ENCODE measurements at places on chromosomes 16 and 17.
A peak's percentile ranks its signal among the peaks of the same experiment; 100 is the strongest.

DNA sequence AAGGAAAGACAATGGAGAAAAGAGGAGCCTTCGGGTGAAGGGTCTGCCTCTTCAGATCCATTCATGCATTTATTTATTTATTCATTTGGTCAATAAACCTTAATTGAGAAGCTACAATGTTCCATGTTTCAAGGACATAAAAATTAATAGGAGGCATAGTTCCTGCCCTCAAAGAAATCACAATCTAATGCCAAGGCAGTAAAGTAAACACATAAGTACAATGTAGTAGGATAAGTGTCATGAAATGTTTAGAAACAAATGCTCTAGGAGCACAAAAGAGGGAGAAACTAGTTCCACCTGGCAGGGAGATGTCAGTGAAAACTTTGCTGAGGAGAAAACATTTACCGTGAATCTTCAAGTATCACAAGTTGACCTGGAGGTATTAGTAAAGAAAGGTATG is 103.5 kb upstream of the NOG start:
- DNase-seq: peak; percentile 67

DNA sequence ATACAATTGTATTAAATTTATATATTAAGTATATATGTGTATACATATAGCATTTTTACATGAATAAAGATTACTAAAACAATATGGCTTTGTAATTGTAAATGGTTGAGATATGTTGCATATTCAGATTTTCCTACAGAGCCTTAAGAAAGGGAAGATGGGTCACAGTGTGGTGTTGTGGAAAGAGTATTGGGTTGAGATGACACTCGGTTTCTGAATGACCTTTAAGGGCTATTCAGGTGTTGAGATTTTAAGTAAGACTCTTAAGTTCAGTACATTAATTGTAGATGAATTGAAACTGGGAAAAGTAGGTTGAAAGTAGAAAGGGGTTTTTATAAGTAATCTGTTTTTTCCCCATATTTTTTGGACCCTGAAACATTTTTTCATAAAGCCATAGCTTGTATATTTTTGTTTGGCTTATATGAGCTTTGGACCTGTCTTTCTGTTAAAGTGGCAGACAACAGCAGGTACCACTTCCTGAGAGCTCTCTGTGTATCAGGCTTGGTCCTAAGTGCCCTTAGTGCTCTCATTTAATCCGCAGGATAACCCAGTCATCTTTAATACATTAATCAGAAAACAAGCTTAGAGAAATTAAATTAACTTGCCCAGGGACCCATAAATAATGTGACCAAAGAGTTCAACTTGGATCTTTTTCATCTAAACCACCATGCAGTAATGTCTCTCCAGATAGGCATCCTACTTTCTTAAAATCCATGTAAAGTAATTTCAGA is 48.5 kb upstream of the MRC2 start:
- DNase-seq: no peak

- DNase-seq: no peak
Observed at GRCh38 chr16:4098501-4098900, 17.7 kb downstream of the ADCY9 start.

DNA sequence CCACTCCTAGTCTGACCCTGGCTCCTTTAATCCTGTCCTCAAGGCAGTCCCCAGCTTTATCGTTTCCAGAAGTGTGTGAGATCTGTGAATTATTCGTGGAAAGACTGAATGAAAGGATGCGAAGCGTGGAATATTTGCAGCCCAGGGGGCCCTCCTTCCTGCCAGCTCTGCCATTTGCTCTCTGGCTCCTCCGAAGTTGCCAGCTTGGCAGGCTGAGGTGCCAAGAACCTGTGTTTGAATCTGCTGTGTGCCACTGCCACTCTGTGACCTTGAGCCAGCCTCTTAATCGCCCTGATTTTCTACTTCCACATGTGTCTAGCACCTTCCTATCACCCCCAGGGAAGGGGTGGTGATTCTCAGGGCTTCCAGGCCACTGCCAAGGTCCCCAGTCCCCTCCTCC is 10.8 kb downstream of the TBKBP1 start:
- no peak for DNase-seq

- no peak for DNase-seq
Observed at GRCh38 chr17:66953630-66954020, 10.9 kb upstream of the CACNG4 start.
